Left renal cortex interstitium (tissue), 4 donors: ENCODE measurements at places on chromosomes 16 and 17. TPM values are rescaled to one million over a fixed set of nuclear protein-coding genes. Genes with fewer than 3 reads are reported as not detected.

DNA sequence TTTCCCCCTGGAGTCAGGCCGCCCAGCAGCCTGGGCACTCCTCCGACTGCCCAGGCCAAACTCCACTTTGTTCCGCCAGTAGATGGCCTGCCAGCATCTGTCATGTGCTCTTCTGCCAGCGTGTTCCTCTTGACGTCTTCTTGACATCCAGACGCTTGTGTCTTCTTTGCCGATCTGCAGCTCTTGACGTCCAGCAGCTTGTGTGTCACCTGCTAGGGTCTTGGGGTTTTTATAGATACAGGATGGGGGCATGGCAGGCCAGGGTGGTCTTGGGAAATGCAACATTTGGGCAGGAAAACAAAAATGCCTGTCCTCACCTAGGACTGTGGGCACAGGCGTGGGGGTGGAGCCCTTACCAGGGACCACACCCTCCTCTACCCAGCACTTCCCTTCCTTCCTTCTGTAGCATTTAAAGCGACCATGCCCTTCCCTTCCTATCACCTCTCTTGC is 88.7 kb downstream of the BMERB1 start:
- no peak for DNase-seq

DNA sequence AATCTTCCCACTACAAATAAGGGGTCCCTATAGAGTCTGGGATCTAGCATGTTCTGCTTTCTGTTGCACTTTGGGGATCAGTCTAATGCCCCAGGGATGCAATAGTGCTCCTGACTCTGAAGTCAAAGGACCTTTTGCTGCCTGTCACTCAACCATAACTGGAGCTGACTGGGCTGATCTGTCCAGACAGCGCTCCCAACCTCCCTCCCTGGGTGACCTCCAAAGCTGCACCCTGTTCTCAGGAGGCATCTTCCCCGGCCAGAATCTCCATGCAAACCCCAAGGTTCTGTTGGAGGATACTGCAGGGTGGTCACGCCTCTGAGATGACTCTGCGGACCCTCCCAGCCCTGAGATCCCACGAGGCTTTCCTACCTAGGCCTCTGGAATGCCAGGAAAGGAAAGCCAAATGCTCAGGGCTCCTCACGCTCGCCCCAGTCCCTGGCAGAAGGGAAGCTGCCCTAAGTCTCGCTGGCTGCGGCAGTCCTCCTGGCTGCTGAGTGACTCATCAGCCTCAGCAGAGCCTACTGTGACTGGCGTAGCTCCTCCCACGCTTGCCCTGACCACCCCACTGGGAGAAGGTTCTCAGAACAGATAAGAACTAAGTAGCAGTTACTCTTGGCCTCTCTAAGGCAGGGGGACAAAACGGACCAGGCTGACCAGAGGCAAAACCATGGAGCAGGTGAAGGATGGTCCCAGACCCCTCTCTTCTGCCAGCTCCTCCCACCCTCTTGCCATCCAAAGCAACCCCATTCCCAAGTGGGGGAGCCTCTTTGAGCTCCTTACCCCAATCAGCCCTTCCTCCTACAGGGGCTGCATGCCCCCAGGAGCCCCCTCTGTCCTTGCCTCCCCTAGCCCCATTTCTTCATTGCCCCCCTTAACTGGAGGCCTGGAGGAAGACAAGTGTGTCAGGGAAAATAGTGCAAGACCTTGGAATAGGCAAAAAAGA is 124.1 kb upstream of the TNRC6C start:
- no peak for DNase-seq

- no peak for DNase-seq
These were observed 2.0 kb downstream of the PLD6 start for GRCh38 chr17:17204041-17204591.

DNA sequence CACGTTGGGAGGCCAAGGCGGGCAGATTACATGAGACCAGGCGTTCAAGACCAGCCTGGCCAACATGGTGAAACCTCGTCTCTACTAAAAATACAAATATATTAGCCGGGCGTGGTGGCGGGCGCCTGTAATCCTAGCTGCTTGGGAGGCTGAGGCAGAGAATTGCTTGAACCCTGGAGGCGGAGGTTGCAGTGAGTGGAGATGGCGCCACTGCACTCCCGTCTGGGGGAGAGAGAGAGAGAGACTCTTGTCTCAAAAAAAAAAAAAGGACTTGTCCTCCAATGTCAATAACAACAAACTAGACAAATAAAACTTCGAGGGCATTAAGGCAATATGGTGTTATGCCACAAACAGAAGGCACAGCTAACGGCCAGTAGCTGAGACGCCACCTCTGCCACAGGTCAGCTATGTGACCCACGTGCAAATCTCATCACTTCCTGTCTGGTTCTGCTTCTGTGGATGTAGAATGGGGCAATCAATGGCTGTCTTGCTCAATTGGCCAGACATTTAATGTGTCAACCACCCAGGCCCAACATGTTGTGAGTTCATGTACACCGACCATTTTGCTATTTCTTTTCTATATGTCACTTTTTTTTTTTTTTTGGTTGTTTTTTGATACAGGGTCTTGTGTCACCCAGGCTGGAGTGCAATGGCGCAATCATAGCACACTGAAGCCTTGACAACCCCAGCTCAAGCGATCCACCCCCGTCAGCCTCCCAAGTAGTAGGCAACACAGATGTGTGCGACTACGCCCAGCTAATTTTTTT is 834 bp upstream of the TXNDC11 start:
- DNase-seq, result no peak

GRCh38 chr17:47978324-47978723 is 7.4 kb downstream of the CDK5RAP3 start:
- DNase-seq, result no peak

- DNase-seq, result no peak
These were observed at the start of gene VASN for GRCh38 chr16:4371357-4372000. TSS of gene VASN (plus strand) at chr16:4371848. CDS start at chr16:4380878, 9,030 bp downstream.

GRCh38 chr16:27795992-27796614 is 246.2 kb downstream of the KATNIP start:
- DNase-seq, result no peak

GRCh38 chr17:21318439-21318838 is 33.9 kb downstream of the MAP2K3 start:
- DNase-seq, result no peak

GRCh38 chr17:76337413-76337777 is 16.3 kb downstream of the PRPSAP1 start:
- DNase-seq, result no peak

DNA sequence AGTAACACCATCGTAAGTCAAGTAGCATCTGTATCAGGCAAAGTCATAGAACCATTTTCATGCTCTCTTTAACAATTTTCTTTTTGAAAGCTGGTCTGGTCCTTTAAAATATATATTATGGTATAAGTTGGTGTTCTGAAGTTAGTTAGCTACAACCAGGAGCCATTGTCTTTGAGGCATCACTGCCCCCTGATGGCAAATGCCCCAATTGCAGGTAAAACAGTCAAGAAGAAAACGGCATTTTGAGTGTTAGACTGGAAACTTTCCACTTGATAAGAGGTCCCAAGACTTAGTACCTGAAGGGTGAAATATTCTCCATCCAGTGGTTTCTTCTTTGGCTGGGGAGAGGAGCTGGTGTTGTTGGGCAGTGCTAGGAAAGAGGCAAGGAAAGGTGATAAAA is 14.1 kb downstream of the TP53 start:
- DNase-seq, result no peak

DNA sequence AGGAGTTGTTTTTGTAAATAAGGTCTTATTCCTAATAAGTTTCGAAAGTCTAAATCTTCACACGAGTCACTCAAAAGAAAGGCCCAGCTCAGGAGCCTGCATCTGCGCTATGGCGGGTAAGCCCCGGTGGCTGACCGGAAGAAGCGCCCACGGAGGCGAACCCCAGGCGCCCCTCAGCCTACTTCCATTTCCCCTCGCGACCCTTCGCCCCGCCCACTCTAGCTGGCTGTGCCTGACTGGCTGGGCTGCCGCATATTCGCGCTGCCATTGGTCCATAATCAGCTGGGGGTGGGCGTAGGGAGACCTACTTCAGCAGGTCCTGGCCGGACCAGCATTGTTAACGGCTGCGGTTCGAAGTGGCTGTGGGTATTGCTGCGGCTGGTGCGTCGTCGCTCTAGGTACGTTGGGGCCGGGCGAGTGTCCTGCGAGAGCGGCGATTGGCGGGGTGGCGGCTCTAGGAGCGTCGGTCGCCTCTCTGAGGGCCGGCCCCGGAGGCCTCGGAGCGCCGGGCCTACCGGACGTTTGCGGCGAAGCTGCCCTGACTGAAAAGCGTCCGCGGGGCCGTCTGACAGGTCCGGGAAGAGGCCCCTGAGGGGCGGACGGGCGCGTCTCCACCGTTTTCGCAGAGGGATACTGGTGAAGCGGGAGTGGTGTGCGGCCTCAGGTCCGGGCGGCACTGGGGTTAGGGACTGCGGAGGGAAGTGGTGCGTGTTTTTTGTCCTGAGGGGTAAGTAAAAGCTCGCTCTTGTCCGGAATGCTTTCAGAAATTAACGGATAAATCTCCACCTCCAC is at the start of gene ATF7IP2:
Gene ATF7IP2 (plus strand): TSS at position 337 of the 792 bp plus-strand sequence. CDS start 44,560 bp downstream, outside the sequence.
- peak; percentile 71 for DNase-seq

CSH2 gene
- polyA plus RNA-seq, result 0.82 TPM

PRSS27 gene
- 0.92 TPM for polyA plus RNA-seq

KRTAP4-4 gene
- not detected for polyA plus RNA-seq

HBA1 gene
- polyA plus RNA-seq, result 784 TPM
